Progenitor cell of endocrine pancreas (in vitro differentiated cells): ENCODE measurements at places on chromosomes 16 and 17. TPM values are rescaled to one million over a fixed set of nuclear protein-coding genes. Genes with fewer than 3 reads are reported as not detected.

DNA sequence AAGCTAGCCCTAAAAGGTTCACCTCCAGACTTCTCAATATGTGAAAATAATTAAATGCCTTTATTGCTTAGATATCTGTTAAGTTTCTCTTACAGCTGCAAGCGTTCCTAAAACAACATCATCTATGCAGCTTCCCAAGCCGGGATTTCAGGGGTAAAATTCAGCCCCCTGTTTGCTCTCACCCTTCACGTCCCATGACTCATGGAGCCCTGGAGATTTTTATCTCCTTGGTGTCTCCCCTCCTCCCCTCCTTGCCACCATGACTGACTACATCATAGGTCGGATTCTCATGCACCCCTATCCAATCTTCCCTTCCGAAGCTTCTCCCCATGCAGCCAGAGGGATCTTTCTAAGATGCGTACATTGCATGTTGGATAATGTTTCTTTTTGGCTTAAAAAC lies 21.0 kb upstream of the CACNG4 start:
- no peak for DNase-seq

GRCh38 chr17:29559640-29560039 lies 7.2 kb downstream of the ABHD15 start:
- DNase-seq, result no peak

CDH11 gene
- total RNA-seq, result 5.5 and 6.0 TPM in 2 replicates

- no peak for DNase-seq
Measured at GRCh38 chr16:89517128-89517527, 8.9 kb downstream of the SPG7 start.

GRCh38 chr16:79517156-79517555 lies 83.4 kb downstream of the MAF start:
- no peak for DNase-seq

MYH13 gene
- total RNA-seq, result not detected in 2 replicates

- no peak for DNase-seq
Measured at GRCh38 chr17:81396278-81396721, 1.0 kb downstream of the BAHCC1 start.

DNA sequence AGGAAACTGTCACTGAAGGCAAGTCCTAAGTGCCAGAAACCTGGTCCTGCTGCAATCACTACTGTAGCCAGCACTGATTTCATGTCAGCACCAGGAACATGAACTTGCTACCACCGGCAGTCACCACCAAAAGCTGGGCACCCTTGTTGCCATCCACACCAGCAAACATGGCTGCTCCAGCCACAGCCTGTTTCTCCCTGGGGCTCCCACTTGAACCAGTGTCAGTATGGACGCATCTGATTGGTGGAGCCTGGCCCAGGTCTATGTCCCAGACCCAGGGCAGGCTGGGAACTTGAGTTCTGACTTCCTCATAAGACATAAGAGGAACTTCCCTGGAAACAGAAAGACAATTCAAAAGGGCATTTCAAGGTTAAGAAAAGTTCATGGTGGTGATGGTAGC lies 56.5 kb downstream of the COPRS start:
- DNase-seq, result no peak

DNA sequence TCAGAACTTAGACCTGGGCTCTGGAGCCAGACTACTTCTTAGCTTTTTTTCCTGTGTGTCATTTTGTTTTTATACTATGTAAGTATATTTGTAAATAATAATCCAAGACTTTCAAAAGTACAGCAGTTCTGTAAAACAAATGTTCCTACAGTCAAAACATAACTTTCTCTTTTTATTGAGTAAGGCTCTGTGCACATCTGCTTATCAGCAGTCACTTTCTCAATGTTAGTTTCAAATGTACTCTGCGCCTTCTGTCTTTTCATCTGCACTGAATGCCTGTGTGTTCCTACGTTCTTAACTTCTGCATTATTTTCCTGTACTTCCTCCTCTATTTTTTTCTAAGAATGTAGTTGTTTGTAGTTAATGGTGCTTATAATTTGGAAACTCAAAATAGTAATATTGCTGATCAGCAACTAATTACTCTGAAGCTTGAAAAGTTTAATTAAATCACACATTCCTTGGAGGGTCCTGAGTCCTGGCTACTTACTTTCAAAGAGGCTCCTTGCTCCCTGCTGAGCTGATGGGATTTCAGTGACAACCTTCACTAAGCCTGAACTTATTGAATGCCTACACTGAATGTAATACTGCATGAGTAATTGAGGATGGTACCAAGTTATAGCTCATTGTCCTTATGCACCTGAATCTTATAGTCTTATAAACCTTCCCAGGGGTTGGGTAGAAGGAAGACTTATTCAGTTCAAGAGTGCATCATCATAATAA lies 329.9 kb downstream of the KCNJ2 start:
- no peak for DNase-seq

DNA sequence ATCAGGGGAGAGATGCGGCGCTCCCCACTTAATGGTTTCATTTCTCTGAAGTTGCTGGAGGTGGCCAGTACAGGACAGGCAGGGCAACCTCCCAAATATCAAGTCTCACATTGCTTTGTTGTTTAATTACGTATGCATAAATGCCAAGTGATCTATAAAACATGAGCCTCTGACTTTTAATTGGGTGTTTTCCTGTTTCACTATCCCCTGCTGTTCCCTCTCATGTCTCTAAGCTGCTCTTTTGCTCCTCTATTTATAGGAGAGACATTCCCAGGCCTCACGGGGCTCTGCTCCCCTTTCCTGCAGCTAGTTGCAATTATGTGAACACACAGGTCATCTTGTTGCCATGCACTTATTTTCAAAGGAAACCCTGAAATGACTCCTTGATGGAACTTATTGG lies 1173.5 kb upstream of the GOT2 start:
- no peak for DNase-seq

DNA sequence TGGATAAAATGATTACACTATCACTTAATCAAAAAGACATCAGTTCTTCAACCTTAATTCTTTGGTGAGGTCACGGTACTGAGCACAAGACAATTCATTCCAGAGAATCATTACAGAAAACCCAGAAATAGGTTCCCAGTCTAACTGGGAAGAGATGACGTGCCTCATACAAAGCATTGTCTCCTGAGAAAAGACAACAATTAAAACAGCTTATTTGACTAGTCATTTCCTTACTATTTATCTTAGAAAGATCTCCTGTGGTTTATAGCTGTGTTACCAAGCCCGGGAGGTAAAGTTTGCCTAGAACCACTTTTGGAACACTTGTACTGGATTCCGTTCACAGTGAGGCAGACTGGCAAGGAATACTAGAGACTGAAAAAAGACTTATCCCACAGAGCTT lies 5.1 kb downstream of the PHF12 start:
- DNase-seq, result no peak

DNA sequence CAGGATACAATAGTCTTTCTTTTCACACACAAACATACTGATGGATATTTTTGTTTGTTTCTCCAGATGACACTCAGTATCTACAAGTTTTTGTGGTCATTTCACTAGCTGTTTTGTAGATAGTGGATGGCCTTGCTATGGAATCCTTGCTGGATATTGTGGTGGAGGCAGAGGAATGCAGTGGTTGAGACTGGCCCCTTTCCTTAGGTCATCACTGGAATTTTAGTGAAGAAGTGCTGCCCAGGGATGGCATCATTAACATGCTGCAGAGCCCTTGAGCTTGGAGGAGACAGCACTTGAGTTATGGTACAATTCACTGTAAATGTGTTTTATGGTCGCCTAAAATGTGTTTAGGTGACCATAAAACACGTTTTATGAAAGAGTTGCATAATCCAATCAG lies 455.9 kb upstream of the HSBP1 start:
- no peak for DNase-seq

GRCh38 chr16:27772093-27772825 lies 222.3 kb downstream of the KATNIP start:
- DNase-seq, result no peak

GRCh38 chr16:29809850-29810698 lies 1.9 kb upstream of the PRRT2 start:
- no peak for DNase-seq

ITGA2B gene
- total RNA-seq, result 1.2 and 2.6 TPM in 2 replicates
